ENCODE measurements at places on chromosomes 5 and 9.

DNA sequence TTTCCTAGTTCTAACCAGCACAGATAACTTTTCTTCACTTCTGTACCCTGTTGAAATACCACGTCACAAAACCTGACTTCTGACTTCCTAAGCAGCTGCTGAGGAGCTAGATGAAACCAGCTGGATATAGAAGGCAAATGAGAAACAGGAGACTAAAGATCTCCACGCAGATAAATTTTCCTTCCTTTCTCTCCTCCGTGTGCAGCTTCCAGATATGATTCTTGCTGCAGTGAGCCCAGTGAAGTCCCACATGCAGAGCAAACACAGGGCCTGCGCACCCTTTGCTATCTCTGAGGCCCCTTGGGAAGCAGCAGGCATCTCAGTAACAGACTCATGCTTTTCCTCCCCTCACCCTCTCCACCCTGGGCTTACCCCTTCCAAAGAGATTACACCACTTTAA, 1638.3 kb downstream of the MAT2B start:
- DNase-seq, result no peak

DNA sequence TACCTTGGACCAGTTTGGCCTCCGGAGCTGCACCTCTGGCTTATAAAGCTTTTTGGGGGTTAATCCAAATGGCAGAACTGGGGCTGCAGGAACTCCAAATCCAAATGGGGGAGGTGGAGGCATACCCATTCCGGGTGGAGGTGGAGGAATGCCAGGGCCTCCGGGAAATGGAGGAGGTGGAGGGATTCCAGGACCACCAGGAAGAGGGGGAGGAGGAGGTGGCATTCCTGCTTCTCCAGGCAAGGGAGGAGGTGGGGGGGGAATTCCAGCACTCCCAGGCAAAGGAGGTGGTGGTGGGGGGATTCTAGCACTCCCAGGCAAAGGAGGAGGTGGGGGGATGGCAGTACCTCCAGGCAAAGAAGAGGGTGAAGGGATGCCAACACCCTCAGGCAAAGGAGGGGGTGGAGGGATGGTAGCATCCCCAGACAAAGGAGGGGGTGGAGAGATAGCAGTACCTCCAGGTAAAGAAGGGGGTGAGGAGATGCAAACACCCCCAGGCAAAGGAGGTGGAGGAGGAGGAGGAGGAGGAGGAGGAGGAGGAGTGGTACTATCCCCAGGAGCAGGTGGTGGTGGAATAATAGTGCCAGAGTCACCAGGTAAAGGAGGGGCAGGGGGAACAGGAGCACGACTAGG, 45.2 kb downstream of the DIAPH1 start:
- no peak for DNase-seq

DNA sequence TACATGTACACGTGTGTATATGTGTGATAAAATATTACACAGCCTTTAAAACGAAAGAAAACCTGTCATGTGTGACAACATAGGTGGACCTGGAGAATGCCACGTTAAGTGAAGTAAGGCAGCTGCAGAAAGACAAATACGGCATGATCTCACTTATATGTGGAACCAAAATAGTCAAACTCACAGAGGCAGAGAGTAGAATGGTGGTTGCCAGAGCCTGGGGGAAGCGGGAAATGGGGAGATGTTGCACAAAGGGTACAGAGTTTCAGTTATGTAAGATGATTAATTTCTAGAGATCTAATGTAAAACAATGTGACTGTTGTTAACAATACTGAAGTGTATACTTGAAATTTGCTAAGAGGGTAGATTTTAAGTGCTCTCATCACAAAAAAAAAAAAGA, 34.8 kb downstream of the ADAMTS12 start:
- no peak for DNase-seq

DNA sequence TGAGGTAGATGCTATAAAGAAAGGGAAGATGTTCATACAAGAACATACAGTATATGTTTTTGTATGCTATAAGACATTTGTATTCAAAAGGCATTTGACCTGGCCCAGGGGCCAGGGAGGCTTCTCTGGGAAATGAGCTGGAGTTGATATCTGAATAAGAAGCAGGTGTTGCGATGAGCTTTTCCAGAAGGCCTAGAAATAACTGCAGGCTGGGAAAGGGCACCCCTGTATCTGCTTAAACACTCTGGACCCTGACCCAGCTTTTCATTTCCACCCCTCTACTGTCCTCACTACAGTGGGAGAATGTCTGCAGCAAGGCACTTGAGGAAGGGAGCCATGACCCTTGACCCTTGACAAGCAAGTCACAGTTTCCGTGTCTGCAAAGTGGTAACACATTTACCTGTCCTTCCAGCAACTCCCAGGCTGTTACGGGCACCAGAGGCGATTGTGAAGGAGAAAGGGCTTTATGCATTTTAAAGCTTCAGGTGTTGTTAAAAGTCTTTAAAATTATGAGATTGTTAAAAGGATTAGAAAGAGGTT, 88.2 kb upstream of the PANK3 start:
- DNase-seq, result no peak

GRCh38 chr5:50967009-50967562, 300.6 kb downstream of the PARP8 start:
- no peak for DNase-seq

- DNase-seq, result peak; percentile 65
Measured at GRCh38 chr9:38068701-38069628, at the start of gene SHB. Gene SHB (minus strand): TSS chr9:38069227. CDS start chr9:38068645, 582 bp downstream.

DNA sequence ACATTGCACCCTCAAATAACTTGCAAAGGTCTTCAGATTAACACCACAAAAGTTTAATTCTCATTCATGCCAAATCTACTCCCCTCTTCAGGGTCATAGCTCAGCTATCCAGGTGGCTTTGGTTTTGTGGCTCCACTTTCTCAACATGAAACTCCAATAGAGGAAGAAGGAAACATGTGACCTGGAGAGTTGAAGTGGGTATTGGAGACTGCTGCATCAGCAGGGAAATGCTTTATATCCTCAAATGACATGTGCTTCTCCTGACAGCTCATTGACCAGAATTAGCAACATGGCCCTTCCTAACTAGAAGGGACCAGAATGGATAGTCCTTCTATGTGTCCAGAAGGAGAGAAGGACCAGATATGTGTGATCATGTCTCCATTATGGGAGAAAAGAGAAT, 73.6 kb downstream of the TLR4 start:
- DNase-seq, result no peak

DNA sequence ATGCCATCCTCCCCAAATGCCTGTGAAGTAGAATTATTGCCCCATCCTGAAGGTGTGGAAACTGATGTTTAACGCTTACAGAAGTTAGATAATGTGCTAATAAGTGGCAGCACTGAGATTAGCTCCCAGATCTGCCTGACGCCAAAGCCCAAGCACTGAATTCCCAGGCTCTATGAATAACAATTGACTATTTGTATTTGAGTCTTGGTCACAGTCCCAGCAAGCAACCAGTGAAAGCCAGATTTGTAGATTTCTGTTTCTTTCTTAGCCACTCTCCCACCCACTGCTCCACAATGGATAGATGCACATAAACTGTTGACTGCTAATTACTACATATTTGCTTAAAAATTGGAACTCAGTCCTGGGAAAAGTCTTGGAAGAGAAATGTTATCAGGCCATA, 34.4 kb downstream of the FAM240B start:
- no peak for DNase-seq

DNA sequence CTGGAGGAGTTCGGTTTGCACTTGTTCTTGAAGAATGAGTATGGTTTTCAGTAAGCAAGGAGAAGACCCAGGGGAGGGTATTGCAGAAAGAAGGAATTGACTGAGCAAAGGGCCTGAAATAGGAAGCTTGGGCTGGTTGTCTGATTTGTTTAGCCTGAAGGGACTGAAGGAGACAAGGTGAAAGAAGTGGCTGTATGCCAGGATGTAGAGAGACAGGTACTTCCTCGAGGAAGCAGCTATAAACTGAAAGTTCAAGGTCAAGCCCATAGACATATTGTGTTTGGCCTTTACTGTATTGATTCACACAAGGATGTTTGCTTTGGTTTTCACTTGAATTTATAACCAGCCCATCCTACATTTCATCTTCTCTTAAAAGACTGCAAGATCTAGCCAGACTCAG, 183.1 kb downstream of the PALM2AKAP2 start:
- DNase-seq, result no peak

GRCh38 chr5:122346897-122347581, 35.0 kb downstream of the SNCAIP start:
- no peak for DNase-seq

- DNase-seq, result no peak
Measured at GRCh38 chr5:153508700-153509099, 18.2 kb downstream of the GRIA1 start.

DNA sequence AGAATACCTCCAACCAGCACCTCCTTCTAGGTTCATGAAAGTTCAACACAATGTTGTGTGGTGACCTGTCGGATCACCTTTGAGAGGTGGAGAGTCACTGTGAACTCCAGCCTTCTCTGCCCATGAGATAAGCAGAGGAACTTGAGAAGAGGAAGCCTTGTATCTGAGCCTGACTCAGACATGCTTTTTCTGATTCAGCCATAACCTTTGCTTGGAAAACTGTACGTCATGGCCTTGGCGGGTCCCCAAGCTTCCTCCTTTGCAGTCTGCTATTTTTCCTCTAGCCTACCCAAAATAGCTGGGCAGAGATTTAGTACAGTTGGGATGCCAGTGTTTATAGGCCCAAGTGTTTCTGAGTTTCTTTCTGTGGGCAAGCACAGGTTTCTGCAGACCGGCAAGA, 274.7 kb downstream of the CETN3 start:
- DNase-seq, result peak; percentile 80

GRCh38 chr5:68382640-68383039, 167.1 kb downstream of the PIK3R1 start:
- no peak for DNase-seq

DNA sequence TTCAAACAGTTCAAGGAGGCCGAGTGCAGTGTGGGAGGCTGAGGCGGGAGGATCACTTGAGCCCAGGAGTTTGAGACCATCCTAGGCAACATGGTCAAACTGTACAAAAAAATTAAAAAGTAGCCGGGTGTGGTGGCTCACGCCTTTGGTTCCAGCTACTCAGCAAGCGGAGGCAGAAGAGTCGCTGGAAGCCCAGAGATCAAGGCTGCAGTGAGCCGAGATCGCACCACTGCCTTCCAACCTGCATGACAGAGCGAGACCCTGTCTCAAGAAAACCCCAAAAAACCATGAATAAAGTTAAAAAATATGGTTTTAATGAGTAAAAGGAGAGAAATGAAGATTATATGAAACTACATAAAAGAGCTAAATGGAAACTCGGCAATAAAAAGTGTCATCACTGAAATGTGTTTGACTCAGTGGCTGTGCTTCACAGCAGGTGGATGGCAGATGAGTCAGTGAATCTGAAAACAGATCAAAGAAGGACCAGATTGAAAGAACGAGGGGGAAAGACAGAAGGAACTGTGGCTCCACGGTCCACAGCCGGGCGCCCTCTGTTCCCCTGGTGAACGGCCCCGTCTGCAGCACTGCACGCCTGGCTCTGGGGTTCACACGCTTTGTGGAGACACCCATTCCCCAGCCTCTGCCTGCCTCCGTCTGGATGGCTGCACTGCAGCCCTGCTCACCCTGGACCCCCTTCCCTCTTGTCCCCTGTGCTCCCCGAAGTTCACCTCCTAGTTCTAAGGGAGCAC, 25.1 kb downstream of the EXD3 start:
- no peak for DNase-seq

DNA sequence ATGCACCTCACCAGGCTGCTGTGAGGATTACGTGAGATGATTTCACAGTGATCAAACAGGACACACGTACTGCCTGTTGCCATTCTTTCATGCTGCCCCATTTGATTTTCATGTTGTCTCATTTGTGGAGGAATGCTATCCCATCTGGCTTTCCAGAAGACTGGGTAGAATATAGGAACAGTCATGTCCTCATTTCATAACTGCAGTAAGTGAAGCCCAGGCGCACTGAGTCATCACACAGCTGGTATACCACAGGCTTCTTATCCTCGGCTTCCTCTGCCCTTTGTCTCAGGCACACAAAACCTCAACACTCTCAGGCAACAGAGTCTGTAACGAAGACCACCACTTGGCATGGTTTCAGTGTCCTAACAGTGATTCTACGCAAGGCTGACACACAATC, 62.3 kb downstream of the LHFPL2 start:
- no peak for DNase-seq
